ENCODE measurements at places on chromosomes 7 and 10.

- no peak for DNase-seq
Observed at GRCh38 chr10:114962441-114962840, 24.4 kb downstream of the TRUB1 start.

GRCh38 chr10:25084447-25084846 lies 68.0 kb downstream of the THNSL1 start:
- no peak for DNase-seq

DNA sequence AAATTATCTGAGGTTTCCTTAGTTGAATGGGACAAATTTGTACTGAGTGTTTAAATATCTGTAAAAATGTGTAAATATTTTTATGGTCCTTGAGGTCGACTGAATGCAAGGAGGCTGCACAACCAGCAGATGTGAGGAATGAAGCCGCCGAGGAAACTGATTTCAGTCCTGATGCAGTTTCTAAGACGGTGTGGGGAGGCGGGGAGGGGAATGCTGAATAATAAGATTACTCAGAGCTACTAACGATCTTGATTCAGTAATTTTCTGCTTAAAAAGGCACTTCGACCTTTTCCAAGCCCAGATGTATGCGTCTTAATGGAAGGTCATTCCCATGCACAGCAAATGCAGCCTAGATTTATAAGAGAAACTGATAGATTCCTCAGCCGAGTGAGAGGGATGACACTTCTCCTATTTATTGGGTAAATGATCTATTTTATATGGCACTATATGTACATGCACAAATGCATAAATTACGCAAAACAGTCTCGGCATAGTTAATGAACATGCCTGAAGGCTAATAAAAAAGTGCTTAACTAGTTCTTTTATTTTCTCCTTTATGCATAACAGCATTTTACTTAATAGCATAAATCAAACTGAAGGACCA lies 167.6 kb upstream of the PITRM1 start:
- no peak for DNase-seq

DNA sequence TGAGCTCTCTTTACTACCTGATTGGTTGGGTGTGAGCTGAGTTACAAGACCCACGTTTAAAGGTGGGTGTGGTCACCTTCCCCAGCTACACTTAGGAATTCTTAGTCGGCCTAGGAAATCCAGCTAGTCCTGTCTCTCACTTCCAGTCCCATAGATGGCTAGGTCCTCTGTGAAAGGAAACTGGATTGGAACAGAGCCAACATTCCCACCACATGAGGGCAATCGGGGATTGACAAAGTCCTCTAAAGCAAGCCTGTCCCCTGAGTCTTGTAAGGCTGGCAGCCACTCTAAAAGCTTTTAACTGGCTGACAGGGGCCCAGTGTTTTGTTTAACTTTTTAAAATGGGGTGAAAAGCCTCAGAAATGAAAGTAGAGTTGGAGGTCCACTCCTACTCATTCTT lies 15.1 kb upstream of the CROT start:
- no peak for DNase-seq

DNA sequence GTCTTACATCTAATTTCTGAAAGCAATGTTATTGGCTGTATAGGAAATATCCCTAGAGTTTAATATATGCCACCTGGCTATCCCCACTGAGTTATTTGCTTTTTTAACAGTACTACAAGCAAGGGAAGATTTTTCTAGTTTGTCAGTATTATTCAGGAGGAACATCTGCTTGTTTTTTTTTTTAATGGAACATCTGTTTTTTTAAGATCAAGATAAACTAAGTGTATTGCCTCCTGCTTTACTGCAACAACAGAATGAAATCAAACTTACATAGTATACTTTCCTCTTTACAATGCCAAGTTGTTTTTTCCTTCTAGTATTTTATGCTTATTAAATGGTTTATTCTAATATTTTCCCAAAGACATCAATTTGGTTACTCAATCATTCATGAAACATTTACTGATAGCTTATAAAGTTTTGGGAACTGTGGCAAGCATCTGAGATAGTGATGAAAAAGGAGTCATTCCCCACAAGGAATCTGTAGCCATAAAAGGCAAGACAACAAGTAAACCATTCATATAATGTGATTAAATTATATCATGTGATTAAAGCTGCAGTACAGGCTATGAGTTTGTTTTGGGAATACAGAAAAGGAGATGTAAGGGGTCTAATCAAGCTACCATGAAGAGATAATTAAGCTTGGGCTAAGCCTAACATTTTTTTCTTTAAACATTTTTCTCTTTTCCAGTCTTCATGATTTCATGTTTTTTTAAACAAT lies 17.4 kb downstream of the MTPN start:
- DNase-seq, result no peak
